ENCODE measurements at places on chromosomes 11 and 22.
A peak's percentile ranks its signal among the peaks of the same experiment; 100 is the strongest.

DNA sequence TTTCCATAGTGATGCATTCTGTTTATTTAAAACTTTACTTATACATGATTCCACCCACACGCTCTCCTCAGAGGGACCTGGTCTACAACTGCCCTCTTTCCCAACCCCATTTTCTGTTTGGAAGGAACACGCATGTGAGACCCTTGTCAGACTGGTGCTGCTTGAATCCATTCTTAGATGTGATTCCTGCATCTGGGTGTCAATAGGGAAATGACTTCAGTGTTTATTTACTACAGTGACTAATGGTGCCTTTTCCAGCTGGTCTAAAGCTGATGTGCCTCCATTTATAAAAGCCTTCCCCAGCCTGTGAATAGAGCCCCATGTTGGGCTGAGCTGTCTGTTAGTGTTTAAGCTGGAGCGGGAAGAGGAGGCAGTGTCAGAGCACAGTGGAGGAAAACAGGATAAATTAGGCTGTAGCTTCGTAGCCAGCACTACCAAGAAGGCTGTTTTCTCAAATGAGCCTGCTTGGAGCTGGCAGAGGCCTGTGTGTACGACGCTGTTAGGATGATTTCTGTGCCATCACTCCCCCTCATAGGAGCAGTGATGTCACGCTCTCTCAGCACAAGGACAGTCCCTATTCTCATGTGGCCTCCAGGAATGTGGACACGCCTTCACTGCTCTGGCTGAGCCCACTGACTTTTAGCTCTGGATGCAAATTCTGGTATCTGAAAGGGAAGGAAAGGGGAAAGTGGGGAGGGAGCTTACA is 18.9 kb upstream of the C11orf96 start:
- no peak for DNase-seq

DNA sequence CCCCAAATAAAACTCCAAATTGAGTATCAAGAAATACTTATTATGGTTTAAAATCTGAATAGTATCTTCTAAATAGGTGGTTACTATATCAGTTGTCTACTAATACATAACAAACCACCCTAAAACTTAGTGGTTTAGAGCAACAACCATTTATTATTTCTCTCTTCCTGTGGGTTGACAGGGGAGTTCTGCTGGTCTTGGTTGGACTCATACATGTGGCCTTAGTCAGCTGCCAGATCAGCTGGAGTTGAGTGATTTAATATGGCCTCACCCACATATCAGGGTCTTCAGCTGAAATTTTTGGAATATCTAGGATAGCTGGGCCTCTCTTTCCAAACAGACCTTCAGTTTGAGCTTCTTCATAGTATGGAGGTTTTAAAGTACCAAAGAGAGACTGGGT is 34.5 kb downstream of the C11orf65 start:
- no peak for DNase-seq

DNA sequence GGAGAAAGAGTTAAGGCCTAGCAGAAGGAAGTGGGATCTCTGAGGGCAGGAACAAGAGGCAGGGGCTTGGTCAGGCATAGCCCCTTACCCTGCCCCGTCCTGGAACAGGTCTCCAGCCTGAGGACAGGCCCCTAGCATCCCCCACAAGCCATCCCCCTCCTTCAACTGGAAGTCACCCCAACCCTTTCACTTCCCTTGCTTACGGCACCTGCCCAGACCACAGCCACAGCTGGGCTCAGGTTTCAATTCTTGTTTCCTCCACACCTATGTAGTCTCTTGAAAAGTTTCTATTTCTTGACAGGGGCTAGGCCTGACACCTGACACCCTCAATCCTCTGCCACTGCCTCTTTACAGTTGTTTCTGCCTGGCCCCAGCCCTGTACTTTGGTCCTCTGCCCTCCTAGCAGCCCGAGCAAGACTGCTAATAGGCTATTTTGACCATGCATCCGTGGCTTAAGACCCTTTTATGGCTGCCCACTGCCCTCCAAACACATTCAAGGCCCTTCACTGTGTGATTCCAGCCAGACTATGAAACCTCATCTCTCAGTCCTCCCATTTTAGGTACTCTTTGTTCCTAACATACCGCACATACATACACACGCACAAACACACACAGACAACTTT is 10.9 kb upstream of the FCHSD2 start:
- DNase-seq: peak; percentile 18

DNA sequence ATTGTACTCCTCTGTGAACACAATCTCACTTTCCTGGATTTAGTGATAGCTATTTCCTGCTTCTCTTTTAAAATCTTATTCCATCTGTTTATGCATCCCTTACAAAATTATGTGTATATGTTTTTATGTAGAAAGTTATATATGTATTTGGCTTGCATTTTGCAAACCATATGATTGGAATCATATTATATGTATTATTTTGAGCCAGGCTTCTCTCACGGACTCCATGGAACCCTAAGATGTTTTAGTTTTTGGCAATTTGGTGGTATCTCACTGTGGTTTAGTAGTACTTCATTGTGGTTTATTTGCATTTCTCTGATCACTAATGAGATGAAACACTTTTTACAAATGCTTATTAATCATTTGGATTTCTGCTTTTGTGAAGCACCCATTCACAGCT is 507.3 kb upstream of the KIRREL3 start:
- no peak for DNase-seq

GRCh38 chr11:44509296-44509695 is 56.2 kb upstream of the CD82 start:
- DNase-seq: no peak

- no peak for DNase-seq
Observed at GRCh38 chr11:65311170-65311678, 3.4 kb upstream of the CDC42EP2 start.

DNA sequence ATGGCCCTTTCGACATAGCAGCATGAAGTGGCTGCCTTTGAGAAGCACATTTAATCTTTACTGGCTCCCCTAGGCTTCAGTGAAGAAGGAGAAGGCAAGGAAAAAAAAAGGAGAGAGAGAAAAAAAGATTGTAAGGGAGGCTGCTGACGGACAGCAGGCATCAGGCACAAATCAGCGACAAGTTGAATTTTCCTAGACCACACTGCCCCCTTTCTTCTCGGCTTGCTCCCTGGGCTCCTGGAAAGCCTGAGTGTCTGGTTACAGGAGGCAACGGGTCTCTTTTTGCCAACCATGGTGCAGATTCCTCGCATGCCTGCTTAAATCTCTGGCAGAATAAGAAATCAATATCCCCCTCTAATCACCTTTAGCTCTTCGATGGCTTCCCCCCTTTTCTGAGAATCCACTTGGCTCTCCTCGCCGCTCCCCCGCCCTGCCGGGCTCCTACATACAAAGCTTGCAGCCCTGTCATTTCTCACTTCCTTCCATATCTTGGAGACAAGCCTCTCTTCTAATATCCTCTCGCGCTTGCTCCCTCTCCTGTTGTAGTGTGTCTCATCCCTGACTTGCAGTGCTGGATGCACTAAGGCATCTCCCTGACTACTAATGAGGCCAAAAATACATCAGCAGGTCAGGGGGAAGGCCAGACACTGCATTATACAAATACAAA is 14.3 kb downstream of the BLID start:
- DNase-seq: no peak

DNA sequence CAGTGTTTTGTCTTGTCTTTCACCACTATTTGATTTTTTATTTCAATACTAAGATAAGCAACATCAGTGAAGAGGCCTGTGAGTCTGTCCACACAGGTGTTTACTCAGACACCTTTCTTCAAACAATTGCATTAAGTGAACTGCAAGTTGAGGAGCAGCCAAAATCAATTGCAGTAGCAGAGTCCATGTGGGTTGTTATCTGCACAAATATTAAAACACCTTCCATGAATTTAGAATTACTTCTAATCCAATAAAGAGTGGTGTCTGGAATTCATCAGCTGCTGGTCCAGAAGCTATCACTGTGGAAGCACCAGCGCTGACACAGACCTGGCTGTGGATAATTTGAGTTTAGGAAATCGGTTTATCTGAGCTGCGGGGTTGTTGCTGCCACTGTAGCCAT is 83.5 kb upstream of the FAT3 start:
- no peak for DNase-seq

DNA sequence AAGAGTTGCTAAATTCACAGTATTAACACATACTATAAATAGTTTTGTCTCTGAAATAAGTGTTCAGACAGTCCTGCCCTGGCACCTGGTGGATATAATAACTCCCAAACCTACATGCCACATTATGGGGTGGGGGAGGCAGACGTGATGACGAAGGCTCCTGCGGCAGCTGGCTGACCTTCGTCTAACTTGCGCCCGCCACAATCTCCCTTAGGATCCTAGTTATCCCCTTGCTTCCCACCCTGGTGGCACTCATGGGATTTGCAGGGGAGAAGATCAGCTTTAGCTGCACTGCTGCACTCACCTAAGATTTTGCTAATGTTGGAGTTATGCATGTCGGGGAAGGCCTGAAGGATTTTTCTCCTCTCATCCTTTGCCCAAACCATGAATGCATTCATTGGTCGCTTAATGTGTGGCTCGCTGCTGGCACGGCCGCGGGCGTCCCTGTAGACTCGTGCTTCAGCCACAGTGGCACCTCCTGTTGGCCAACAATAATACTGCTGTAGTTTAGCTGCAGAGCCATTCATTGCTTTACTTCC is 367.6 kb downstream of the SOX6 start:
- DNase-seq: no peak

DNA sequence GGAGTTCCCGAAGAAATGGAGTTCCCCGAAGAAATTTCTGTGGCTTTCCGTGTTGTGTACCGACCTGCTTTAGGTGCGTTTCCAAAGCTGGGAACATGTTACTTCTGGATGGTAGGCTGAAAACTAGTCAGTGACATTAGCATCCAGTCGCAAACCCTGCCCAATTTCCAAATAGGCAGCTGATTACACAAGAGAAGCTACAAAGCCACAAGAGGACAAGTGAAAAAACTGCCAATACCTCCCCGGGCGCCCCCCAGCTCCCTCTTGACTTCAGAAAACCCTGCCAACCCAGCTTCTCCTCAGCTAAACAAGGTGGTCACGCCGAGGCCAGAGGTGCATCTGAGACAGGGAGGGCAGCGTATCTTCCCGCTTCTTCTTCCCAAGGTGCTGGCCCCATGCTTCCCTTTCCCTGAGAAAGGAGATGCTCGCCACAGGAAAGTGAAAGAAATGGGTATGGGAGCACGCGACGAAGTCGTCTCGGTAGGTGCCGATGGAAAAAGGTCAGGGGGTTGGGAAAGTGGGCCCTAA is 551 bp downstream of the AGBL2 start:
- DNase-seq: no peak

GRCh38 chr11:119006656-119007055 is 8.7 kb downstream of the CENATAC start:
- DNase-seq: no peak

DNA sequence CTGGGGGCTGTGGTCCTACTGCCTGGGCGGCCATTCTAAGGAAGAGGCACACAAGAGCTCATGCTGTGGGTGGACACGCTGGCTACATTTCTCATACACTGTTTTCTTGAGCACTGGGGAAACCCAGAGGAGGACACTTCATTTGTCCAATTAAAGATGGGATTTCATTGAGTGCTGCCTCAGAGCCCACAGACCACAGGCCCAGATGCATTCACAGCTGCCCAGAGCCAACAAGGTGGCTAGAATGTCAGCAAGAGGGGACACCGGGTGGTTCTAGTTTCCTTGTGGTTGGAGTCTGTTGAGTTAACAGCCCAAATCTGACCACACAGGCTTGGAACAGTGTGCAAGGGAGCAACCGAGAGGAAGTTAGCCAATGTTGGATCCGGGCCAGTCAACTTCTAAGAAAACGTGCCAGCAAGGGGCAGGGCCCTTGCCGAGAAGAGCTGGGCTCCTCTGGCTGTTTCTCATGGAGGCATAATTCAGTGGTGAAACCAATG is 35.0 kb upstream of the SORL1 start:
- peak; percentile 83 for DNase-seq

GRCh38 chr11:32032478-32032877 is 58.4 kb upstream of the RCN1 start:
- DNase-seq: no peak

DNA sequence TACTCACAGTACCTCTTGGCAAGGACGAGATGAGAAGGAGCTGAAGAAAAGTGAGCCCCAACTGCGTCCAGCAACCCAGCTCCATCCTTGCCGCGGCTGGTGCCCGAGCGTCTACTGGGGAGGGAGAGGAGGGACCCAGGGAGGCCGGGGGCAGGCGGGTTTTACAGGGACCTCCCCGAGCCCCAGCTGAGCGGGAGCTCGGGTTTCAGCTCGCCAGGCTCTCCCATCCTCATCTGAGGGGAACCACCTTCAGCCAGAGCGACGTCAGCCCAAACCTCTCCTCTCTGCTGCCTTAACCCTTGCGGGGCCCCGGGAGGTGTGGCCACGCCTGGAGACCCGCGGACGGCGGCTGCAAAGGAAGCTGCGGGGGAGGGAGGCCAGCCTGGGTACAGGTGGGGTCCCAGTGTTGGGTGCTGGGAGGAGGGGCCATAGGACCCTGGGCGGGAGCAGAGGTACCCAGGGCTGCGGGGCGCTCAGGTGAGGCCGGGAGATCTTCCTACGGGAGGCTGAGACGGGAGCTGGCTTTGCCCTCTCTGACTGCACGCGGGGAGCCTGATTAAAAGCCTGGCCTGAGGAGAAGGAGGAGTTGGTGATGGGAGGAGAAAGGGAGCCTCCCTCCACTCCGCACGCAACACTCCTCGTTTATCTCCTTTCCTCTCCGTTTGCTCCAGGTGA is at the start of gene PAMR1:
TSS of gene PAMR1 (minus strand) at position 116 of the 675 bp plus-strand sequence. CDS start at position 85, 31 bp downstream.
- no peak for DNase-seq

- DNase-seq: no peak
Observed at GRCh38 chr11:123377355-123377754, 52.7 kb upstream of the GRAMD1B start.

GRCh38 chr11:129852125-129852740 is 36.6 kb downstream of the TMEM45B start:
- DNase-seq: no peak

- no peak for DNase-seq
Observed at GRCh38 chr11:37511425-37511933, 913.4 kb upstream of the RAG2 start.

GRCh38 chr11:85359859-85360258 is 267.3 kb downstream of the DLG2 start:
- DNase-seq: no peak

GRCh38 chr11:79482800-79483199 is 42.0 kb upstream of the TENM4 start:
- no peak for DNase-seq

- no peak for DNase-seq
Observed at GRCh38 chr11:9777066-9777465, 113.2 kb downstream of the SWAP70 start.
